Activated CD4-positive, alpha-beta T cell treated with anti-CD3 and anti-CD28 coated beads, Interleukin-2, amount 50 U/mL, for 1 hour (primary cell): ENCODE measurements at places on chromosomes 4 and X.

DNA sequence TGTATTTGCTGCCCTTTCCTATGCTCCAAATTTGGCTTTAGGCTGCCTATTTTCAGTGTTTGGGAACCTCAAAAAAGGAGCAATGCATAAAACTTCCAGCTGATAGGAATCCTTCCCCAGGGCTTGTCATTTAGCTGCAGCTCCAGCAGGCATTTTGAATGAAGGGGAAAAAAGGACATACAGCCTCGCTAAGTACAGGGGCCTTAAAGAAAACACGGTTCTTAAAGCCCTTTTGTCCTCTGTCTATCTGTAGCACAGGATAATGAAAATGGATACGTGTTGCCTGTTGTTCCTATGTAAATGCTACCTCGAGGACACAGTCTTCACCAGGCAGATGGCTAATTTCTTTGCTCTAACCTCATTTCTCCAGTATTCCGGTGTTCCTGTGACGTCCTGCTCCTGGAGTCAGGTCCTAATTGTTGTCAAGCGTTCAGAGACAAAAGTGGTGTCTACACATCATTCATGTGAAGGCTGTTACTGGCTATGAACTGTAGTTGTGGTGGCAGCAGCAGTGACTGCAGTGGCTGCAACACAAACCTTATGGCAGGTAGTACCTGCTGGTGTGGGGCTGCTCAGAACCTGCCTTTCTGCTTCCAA lies 117.4 kb downstream of the MGST2 start:
- DNase-seq: no peak

DNA sequence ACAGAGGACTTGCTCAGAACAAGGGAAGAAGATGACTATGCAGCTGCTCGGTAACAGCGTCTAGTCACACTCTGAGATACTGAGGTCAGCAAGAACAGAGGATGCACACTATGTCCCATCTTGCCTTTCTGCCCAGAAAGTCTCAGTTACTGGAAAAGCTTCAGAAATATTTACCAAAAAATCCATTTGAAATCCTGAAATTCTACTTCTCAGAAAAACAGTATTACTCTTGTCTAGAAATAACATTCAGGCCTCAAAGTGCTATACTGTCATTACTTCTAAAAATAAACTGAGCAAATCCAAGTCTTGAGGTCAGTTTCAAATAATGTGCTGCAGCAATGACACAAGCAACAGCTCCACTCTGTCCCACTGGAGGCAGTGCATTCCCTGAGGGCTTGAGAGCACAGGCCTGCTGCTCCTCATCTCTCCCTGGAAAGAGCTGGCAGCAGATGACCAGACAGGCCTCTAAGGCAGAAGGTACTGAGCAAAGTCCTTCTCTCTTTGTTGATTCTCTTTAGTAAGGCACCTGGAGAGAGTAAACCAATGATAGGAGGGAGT lies 76.9 kb downstream of the CAMK2D start:
- no peak for DNase-seq

DNA sequence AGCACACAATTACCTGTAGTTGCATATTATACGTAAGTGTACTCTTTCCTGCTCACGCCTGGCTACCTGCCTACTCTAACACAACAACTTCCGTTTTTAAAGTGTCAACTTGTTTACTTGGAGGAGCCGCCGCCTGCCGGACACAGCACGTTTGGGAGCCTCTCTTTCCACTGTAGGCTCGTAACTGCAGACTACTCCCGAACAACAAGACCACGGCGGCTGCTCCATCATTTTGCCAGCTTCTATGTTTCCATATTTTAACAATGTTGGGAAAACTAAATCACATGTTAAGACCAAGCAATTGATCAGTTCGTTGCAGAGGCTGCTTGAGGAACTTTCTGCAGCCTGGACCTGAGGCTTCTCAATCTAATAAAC lies 841 bp downstream of the MTNR1A start:
- no peak for DNase-seq

DNA sequence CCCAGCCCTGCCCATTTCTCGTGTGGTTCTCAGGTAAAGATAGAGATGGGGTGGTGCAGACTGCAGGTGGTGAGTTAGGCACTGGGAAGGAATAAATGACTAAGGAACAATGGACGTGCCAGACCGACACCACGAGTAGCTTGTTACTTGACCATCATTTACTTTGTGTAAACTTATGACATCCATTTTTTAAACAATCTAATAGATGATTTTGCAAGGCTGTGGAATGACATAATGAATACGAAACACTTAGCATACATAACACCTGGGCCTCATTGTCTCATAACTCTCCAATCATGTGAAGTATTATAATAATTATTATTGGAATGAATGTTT lies 137.3 kb upstream of the CPEB2 start:
- no peak for DNase-seq

GRCh38 chr4:102139932-102140331 lies 205.3 kb downstream of the SLC39A8 start:
- DNase-seq: no peak

- DNase-seq: no peak
Measured at GRCh38 chr4:107977966-107978705, 11.6 kb upstream of the HADH start.

DNA sequence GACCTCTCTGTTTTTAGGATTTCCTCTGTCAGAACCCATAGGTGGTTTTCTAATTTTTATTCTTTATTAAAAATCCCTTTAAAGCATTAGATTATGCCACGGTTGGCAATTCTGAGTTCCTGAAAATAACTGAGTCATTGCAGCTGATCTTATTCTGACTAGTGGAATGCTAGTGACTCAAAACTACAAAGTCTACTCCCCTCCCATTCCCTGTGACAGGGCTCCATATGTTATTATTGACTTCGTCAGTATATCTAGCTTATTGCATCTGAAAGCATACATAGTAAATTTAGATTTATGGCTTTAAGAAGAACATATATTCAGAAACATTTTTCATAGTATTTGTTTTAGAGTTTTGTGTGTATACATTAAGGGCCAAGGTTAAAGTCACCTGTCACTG lies 38.5 kb downstream of the HERC3 start:
- no peak for DNase-seq

- no peak for DNase-seq
Measured at GRCh38 chrX:2497961-2498780, 2.6 kb downstream of the DHRSX start.

DNA sequence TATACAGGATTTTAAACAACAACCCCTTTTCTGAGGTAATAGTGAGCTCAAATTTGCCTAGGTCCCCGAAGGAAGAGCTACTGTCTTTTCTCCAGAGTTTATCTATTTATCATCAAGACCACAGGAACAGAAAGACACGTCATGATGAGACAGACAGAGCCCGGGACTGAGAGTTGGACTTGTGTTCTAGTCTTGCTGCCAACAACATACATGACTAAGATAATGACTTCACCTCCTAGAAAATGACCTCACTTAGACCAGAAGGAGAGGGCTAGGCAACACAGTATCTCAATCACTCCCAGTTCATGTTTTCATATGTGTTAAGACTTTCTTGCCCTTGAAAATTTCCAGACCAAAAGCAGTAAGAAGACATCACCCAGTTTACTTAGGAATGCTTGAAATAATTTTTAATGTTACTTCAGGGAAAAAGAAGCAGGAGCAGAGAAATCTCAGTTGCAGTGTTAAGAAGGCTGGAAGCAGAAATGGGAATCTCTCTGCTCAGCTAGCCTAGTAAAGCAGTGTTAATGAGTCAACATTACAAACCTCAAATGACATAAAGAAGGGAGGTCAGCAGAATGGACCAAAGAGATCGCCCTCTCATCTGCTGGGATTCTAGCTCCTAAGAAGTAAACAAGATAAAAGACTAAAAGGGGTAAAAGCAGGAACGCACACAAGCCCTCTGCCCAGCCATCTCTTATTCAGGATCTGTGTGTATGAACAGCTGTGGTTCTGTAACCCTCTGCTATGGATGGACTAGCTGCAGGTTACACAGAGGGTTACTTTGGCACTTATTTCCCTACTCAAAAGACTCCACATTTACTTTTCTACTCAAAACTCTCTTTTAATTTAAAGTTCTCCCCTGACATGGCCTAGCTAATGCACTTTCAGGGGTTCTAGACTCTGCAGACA lies 24.8 kb downstream of the PDGFC start:
- DNase-seq: no peak

DNA sequence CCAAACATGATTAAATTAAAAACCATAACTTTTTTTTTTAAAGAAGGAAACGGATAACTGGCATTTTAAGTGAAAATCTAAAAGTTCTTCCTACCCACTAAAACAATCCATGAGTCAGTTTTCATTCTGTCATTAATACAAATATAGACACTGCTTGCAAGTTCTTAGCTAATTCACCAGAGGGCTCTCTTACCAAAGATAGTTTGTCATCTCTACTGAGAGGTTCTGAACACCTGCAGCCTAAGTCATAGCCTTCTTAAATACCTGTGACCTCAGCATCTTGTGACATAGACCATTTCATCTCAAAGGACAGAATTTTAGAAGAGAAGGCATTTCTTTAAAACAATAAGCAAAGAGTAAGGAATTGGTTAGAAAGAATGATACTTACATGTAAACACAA lies 65.3 kb upstream of the FAM120C start:
- no peak for DNase-seq

- DNase-seq: no peak
Measured at GRCh38 chr4:26589705-26590104, 5.8 kb downstream of the TBC1D19 start.

- peak; percentile 9 for DNase-seq
Measured at GRCh38 chrX:3638280-3638873, 75.1 kb downstream of the PRKX start.

DNA sequence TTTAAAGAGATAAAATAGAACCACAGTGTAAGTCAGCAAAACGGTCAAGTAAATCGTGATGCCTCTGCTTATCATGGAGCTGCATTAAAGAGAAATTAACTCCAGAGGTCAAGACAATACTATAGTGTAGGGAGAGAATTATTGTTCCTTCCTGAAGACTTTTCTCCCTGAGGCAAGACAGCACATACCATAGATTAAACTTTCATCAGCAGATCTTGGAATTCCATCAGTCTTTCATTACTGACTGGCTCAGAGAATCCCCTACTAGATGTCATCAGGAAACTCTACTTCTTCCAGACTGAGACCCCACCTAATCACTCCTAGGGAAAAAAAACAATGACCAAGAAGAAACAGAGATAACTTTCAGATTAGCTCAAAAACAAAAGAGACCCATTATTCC lies 131.3 kb downstream of the NSUN7 start:
- no peak for DNase-seq

- DNase-seq: no peak
Measured at GRCh38 chr4:186887291-186887700, 163.6 kb upstream of the FAT1 start.

GRCh38 chr4:15765910-15766697 lies 12.0 kb upstream of the CD38 start:
- peak; percentile 21 for DNase-seq

GRCh38 chr4:2811830-2812611 lies 19.1 kb downstream of the SH3BP2 start:
- peak; percentile 39 for DNase-seq

DNA sequence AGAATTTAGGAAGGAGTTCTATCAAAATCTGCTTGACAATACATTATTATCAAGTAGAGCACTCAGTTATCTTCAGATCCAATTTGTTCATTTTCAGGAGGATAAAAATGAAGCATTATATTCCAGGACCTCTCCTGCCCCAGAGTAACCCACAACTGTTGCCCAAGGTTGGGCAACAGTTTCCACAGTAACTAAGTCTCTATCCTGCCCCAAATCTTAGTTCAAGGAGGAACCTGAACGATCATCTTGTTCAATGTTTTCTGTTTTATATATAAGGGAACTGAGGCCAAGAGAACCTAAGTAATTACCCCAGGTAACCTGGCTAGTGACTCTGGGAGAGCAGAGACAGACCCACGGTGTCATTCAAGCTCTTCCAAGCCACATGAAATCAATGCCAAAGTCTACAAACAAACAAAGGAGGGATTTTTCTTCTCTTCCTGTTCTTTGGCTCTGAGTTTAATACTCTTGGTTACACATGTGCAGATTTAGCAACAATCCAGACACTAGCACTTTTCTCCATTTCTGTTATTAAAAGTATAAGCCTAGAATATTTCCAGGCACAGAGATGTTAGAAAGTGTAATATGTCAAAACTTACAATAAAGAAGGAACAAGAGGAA lies 105.6 kb downstream of the C4orf51 start:
- no peak for DNase-seq

DNA sequence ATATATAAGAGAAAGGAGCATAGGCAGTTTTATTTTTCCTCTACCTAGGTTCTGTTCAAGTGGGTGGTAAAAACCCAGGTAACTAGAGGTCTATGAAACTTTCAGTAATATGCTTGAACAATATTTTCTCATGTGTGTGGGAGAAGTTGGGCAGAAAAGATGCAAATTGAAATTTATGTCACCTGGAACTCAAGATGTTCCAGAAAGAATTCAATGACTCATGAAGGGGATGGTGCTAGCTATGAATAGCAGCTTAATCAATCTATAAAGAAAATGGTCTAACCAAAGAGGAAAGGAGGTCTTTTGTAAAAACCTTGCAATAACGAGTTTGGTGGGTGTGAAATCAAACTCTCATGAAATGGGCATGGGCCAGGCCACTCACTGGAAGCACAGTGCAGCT lies 263.8 kb downstream of the INPP4B start:
- no peak for DNase-seq

- DNase-seq: no peak
Measured at GRCh38 chr4:102560571-102561341, 59.6 kb downstream of the NFKB1 start.

GRCh38 chrX:75648803-75649588 lies 126.2 kb upstream of the ZDHHC15 start:
- DNase-seq: no peak

DNA sequence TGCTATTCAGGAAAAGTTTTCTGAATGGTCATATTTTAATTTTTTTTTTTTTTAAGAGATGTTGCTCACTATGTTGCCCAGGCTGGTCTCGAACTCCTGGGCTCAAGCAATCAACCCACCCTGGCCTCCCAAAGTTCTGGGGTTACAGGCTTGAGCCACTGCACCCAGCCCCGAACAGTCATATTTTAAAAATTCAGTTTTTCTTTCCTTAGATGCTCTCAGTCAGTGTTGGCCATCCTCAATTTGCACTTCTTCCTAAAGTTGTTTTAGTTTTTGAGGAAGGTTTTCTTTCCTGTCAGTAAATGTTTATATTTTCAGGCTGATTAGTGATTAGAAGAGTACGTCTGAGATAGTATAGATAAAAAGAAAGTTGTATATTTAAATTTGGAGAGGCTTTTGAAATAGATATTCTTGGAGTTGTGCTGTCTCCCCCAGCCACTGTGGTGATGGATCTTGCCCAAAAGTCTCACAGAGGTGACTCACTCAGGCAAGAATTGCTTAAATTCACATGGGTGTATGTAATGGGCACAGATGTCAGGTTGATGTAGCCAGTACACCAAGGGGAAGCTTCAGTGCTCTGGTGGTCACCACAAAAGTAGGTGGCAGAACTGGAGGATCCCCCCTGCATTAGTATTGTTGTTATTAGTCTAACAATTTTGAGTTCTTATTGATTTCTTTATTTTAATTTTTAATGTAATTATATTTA lies 72.2 kb upstream of the ELOVL6 start:
- DNase-seq: no peak

GRCh38 chrX:39475372-39475771 lies 622.4 kb downstream of the BCOR start:
- DNase-seq: no peak

DNA sequence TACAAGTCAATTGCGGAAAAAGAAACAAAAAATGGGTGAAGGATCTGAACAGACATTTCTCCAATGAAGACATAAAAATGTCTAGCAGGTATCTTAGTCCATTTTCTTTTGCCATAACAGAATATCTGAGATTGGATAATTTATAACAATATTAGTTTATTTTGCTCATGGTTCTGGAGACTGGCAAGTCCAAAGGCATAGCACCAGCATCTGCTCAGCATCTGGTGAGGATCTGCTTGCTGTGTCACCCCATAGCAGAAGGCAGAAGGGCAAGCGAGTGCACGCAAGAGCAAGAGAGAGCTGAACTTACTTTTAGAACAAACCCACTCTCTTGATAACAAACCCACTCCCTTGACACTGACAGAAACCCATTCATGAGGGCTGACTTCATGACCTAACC lies 29.7 kb downstream of the GAB3 start:
- no peak for DNase-seq
